ENCODE measurements at places on chromosomes 5 and 9.

- no peak for DNase-seq
These were observed 66.0 kb downstream of the PLAC8L1 start for GRCh38 chr5:146039420-146039819.

DNA sequence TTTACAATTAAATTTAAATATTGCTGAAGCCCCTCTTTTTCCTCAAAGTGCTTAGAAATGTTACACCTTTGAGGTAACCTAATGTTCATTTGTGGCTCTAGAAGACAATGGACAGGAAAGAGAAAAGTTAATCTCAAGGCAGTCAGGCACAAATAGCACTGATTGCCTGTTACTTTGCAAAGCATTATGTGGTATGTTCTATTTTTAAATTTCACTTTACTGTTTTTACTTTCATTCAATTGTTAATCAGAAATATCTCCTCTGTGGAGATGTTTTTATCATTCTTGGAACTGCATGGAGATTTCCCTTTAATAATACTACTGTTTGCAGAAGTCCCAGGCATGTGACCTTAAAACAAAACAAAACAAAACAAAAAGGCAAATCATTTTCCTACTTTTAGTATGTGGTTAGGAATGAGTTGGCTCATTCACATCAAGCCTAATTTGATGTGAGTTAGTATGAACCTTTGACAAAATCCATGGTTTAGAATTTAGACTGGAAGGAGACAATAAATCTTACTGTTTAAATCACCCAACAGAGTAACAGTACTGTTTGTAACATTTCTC lies 67.5 kb downstream of the CWC27 start:
- DNase-seq: no peak

GRCh38 chr9:78601957-78602565 lies 305.1 kb downstream of the PSAT1 start:
- no peak for DNase-seq

GRCh38 chr5:43275391-43275790 lies 37.8 kb downstream of the HMGCS1 start:
- DNase-seq: no peak

DNA sequence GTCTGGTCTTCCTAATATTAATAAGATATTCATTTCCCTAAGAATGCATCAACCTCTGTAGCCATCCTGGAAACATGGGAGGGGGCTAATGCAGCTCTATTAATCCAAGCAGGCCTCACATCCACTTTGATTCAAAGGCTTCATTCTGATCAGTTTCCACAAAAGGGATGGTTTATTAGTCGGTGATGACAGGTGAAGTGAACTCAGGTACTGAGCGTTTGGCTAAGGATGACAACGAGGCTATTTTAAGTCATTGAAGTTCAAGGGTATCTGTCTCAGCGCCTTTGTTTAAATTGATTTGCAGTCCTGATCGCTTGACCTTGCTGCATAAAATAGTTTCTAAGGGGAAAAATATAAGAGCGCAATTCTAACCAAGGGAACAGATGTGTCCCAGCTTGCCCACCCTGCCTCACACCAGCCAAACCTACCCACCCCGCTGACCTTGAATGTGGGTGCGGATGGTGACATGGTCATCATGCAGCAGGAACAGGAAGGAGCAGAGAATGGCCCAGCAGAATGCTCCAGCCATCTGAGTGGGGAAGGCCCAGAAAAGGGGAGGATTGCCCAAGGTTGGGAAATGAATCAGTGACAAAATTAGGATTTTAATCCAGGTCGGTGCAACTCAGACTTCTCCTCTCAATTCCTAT lies 70.5 kb upstream of the ZNF618 start:
- DNase-seq: no peak

- no peak for DNase-seq
These were observed 18.8 kb upstream of the TNFAIP8 start for GRCh38 chr5:119336845-119337580.
